ENCODE measurements at places on chromosomes 3 and 15.

DNA sequence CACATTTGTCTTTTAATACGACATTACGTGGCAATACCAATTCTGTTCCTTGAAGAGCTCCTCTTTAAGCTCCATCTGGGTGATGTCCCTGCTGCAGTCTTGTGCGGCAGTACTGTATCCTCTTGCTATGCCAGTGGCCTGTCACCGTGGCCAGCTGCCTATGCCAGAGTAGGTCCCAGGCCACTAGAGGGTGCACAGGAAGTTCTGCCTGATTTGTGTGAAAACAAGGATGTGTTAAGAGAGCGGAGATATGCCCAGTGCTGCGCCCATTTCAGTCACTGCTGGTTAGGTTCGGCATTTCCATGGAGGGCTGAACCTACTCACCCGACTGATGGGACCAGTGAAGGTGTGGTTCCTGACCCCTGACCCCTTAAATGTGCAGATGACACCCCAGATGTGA is 25.2 kb downstream of the NIPA1 start:
- DNase-seq, result peak; percentile 21

- DNase-seq, result no peak
Measured at GRCh38 chr3:47482366-47482765, 6.6 kb upstream of the SCAP start.

GRCh38 chr3:56702490-56703315 is 19.6 kb upstream of the TASOR start:
- DNase-seq, result peak; percentile 49

- no peak for DNase-seq
Measured at GRCh38 chr3:196803891-196804468, 63.7 kb upstream of the SENP5 start.

GRCh38 chr3:72041076-72041475 is 256.1 kb upstream of the PROK2 start:
- no peak for DNase-seq

DNA sequence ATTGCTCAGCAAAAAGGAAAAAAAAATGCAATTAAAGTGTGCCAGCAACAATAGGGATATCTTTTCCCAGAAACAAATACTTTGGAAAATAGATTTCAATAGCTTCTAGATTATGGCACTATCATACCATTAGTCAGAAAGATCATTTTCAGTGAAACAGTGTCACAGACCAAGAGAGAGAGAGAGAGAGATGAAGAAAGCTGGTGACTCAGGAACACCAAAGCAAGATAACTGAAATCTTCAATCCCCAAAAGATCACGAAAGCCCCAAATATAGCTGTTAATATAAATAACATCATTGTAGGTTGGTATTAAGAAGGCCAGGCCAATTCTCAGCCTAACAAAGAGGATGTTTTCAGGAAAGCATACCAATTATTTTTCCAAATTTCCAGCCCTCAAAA is 57.4 kb downstream of the ZIC4 start:
- DNase-seq, result no peak

DNA sequence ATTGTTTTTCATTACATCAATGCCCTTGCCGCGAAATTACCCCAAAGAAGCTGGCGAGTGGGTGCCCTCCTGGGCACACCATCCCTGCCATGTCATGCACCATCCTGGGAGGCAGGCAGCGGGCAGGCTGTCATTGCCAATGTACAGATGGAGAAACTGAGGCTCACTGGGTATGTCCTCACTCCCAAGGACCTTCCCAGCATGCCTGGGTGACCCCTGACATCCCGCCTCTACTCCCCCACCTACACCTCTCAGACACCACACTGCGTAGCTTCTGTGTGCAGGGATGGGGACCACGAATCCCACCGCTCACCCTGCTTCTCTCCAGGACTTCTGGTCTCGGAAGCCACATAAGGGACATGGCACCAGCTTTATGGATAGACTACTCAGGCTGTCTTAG is 41.0 kb upstream of the SLC41A3 start:
- DNase-seq, result no peak

- no peak for DNase-seq
Measured at GRCh38 chr3:181952929-181953328, 241.2 kb downstream of the SOX2 start.

DNA sequence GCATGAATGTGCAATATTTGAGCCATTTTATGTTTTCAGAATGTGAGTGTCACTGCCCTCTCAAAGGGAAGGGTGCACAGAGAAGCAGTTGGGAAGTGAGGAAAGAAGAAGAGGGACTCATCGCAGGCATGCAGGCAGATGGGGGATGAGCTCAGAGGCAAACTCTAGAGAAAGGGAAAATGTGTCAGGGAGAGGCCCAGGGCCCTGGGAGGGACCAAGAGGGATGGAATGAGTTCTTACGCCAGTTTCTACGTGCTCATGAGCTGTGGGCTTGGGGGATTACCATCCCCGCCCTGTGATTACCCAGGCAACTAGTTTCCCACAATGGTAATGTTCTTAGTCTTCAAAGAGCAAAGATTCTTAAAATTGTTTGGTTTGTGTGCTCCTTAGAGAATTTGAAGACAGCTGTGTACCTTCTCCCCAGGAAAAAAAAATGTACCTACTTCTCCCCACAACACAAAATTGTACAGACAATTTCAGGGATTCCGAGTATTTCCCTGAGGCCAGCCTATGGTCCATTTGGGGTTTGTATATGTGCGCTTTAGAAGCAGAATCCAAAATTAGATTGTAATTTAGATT is 17.8 kb downstream of the GCSAM start:
- DNase-seq, result no peak

DNA sequence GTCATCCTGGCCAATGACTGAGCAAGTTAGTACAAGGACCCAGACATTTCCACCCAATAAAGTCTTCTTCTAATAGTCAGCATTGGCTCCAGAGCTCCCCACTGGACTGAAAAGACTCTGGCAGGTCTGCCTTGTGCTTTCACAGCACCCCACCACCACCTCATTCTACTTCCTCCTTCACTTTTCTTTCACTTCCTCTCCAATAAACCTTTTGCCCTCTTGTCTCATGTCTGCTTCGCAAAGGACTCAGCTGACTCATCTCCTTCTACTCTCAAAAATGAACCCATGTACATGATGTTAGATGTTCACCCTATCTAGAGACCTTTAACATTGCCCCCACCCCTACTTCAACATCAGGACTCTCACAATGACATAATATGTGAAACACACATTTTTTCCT is 181.0 kb upstream of the PPP2R3A start:
- DNase-seq, result no peak

GRCh38 chr15:64858021-64858575 is 16.4 kb downstream of the PLEKHO2 start:
- DNase-seq, result no peak

DNA sequence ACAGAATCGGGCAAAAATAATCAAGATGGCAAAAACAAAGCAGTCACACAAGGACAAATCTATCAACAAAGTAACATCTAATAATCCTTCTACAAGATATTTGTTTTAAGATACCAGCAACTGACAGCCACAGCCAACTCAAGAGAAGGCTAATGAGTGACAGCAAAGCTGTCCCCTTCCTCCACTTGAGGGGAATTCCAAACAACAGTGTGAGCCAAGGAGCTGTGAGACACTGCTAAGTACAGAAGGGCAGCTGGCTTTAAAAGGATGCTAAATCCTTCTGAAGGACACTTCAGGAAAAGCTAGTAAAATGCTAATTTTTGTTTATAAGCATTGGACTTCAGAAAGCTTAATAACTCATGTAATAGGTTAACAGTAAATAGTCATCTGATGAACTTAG is 120.3 kb upstream of the GOLGA8J start:
- DNase-seq, result no peak

DNA sequence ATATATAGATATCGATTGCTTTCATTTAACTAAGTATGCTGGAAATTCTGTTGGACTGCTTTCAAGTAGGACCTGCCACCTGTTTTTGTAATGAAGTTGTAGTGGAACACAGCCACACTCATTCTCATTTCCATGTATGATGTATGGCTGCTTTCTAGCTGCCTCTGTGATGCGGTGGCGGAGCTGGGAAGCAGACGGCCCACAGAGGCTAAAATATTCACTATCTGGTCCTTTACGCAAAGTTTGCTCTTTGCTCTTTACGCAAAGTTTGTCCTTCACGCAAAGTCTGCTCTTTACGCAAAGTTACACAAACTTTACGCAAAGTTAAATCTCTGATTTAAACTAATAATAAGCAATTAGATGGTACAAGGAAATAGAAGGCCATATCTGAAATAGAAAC is 91.5 kb downstream of the DLG1 start:
- DNase-seq, result no peak

DNA sequence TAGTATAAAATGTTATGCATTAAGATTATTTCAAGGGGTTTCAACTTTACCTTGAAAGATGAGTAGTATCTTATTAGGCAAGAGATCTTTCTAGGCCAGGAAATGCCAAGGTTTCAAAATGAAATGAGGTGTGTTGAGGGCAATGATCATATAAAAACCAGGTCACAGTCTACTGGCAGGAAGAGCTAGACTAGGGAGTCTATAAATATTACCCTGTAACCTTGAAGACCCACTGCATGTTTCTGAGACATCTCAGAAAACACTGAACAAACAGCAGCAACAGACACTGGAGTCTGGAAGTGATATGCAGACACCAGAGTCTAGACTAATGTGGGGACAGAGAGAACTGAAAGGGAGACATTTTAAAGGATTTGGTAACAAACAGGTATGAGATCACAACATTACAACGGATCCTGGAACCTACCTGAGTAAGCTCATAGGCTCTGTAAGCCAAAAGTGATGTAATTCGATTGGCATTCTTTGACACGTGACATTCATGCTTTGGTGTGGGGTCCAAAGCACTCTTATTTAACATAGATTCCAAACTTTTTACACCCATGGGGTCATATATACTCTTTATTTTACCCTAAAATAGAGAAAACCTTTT is 15.0 kb downstream of the TASOR start:
- no peak for DNase-seq

All from CD4-positive, alpha-beta T cell treated with Interleukin-15 for 1 hour (primary cell).